ENCODE measurements at places on chromosomes 1 and 21.

DNA sequence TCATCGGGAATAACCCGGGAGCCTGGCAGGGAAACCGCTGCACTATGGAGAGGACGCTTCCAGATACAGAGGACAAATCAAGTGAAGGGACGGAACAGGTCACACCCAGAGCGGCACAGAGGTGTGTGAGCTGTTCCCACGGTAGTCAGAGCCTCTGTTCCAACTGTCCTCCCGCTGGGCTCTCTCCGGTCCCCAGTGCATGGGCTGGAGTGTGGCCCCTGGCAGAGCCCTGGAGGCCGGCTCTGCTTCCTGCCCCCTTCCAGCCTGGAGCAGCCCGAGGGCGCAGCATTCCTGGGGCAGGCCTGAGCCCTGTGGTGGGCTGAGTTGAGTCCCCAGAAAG is 11.9 kb upstream of the ZBTB21 start:
- DNase-seq, result no peak

- no peak for DNase-seq
Measured at GRCh38 chr1:227712648-227713047, 22.5 kb downstream of the JMJD4 start.

DNA sequence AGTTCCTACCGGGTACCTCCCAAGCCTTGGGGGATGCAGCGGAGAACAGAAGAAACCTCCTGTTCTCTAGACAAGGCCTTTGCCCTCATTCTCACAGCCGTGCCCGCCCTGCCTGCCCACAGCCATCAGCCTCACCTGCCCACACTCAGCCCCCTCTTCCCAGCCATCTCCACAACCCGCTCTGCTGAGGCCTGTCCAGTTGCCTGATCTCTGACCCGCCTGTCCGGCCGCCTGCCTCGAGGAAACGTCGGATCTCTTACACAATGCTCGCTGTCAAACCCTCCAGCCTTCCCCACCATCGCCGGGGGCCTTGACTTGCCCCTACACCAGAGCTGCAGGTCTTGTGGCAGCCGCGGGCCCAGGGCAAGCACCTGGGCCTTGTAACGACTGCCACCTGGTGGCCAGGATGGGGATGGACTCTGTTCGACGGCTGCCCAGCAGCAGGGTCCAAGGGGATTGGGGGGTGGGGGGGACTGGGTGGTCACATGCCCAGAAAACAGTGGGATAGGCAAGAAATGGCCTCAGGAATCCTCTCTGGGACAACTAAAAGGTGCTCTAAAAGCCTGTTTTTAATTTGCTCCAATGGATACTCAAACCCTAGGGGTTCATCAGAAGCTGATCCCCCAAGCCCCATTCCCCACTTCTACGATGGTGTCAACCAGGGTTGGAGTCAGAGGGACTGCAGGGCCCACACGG is 31.0 kb downstream of the SLC45A1 start:
- DNase-seq, result peak; percentile 45

DNA sequence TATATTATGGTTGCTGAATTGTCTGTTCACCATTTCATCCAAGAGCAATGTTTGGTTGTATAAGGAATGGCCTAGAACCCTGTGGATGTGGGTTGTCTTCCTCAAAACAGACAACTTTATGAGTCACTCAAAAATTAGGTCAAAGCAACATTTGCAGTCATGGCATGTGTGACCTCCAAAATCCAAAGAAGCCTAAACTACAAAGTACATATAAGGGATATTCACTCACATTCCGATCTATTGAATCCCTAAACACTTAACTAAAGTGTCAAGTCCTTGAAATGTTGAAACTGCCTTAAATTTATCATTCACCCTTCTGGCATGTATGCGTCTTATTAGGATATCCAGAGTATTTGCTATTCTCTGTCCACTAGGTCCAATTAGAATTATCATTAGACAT is 491.5 kb downstream of the NUF2 start:
- DNase-seq, result no peak

GRCh38 chr1:110492573-110492972 is 26.4 kb downstream of the KCNA10 start:
- no peak for DNase-seq

DNA sequence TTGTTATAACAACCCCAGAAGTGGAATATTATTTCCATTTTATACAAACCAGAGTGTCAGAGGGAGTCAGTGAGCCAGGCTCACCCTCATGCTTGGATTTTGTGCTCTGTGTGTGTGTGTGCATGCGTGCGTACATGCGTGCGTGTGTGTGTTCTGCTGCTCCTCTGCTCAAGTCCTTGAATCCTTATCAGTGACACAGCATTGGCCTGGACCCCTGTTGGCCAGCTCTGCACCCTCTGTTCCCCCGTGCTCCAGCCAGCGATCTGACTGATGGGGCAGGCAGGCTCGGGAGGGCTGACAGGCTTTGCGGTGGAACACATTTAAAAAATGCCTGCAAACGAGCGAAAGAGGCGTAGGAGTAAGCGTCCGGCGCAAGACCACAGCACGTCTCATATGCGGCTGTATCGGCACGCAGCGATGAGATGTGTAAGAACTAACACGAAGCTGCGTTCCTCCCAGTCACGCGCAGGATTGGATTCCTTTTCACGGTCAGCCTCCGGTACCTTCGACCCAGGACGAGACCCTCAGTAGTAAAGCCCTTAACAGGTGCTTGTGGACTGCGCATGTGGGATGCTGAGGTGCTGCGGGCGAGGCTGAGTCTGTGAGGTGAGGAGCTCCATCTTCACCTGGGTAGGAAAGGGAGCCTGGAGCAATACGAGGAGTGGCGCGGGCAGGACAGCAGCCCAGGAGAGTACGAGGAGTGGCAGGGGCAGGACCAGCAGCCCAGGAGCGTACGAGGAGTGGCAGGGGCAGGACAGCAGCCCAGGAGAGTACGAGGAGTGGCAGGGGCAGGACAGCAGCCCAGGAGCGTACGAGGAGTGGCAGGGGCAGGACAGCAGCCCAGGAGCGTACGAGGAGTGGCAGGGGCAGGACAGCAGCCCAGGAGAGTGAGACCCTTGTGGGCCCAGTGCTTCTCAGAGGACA is 130.9 kb downstream of the GALNT2 start:
- no peak for DNase-seq

- no peak for DNase-seq
Measured at GRCh38 chr1:96918406-96918805, 196.8 kb downstream of the PTBP2 start.

DNA sequence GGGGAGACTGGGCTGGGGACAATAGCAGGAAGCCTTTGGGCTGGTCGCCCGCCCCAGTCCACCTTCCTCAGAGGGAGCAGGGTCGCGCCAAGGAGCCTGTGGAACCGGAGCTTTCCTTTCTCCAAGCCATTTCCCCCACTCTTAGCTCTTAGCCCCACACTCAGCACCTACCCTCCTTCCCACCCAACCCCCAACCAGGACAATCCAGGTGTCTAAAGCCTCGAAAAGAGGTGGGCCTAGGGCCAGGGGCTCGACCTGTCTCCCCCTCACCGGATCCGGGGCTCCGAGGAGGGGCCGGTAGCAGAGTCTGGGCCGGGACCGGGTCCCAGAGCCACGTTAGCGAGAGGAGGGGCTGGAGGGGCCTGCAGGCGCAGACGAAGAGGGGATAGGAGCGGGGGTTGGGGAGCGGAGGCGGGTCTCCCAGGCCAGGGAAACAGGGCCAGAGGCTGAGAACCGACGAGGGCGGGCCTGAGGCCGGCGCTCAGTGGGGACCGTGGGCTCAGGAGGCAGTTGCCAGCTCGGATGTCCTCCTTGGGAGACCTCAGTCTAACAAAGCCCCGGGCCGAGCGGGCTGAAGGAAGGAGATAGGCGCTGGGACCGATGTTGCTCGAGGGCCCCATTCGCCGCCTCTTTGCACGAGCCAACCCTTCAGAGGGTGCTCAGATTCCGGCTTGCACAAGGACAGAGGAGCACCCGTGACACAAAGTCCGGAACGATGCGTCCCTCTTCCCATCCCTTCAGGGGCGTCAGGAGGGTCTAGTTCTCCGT is 943 bp downstream of the SEMA6C start:
- no peak for DNase-seq

DNA sequence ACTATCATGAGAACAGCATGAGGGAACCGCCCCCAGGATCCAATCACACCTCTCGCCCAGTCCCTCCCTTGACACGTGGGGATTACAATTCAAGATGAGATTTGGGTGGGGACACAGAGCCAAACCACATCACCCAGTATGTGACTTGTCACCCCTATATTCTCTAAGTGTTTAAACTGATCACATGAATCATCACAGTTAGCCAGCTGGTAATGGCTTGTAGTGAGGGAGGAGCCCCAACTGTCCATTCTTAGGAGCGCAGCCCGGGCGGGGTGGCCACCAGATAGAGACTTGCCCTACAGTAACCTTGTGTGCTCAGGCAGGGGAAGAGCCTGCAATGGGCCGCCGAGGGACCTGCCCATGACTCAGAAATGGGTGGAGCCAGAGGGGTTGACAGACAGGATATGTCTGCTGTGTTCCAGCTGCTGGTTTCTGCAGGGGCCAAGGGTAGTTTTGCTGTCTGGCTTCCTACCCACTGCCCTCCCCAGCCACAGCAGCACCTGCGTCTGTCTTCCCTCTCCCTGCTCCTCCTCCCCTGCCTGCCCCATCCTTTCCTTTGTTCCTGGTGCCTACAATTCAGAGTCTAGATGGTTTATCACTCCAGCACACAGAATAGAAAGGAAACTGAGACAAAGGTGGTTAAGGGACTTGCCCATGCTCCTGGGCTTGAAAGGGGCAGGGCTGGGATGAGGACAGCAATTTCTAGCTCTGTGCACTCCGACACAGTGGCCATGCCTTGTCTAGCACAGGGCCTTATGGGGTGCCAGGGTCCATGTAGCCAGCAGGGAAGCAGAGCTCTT is 9.2 kb downstream of the ABCG1 start:
- DNase-seq, result peak; percentile 79

DNA sequence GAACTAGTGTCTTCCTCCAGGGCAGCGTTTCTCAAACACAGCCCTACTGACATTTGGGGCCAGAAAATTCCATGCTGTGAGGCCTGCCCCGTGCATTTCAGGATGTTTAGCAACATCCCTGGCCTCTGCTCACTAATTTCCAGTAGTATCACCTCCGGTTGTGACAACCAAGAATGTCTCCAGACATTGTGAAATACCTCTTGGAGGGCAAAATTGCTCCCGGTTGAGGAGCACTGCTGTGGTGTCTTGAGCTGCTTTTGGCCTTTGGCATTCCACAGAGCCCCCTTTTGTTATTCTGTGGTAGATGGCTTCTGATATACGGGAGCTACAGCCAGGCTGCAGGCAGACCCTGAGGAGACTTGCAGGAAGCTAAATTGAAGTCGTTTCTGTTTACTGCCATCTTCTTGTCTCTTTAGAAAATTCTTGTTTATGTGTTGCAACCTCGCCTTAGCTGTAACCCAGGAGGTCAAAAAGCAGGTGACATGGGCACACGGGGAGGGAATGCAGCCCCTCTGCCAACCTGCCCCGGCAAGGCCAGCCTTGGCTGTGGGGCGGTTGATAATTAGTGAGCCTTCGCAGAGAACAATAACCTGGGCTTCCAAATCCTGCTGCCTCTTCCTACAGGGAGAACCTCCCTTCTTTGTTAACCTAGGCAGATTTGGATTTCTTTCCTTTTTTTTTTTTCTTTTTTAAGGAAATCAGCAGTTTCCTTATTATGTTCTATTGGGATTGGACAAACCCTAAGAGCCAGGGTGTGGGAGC is 74.7 kb upstream of the AKT3 start:
- DNase-seq, result no peak

- DNase-seq, result no peak
Measured at GRCh38 chr1:115291741-115292140, 46.3 kb downstream of the NGF start.

GRCh38 chr1:19367584-19368041 is 55.5 kb downstream of the SLC66A1 start:
- DNase-seq, result no peak

DNA sequence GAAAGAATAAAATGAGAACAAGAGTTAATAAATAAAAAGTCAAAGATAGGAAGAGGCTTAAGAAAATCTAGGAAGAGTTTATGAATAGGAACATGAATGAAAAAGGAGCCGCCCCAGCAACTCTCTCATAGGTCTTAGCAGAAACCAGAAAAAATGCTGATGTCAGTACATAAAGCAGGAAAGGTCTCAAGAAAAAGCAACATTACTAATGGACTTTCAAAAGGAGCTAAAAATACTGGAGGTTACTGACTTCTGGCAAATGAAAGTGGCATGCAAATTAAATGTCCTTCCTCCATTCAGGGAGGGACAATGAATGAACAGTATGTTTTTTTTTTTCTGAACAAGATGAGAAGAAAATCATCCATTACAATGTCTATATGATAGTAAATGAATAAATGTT is 387.6 kb downstream of the BRINP2 start:
- no peak for DNase-seq

DNA sequence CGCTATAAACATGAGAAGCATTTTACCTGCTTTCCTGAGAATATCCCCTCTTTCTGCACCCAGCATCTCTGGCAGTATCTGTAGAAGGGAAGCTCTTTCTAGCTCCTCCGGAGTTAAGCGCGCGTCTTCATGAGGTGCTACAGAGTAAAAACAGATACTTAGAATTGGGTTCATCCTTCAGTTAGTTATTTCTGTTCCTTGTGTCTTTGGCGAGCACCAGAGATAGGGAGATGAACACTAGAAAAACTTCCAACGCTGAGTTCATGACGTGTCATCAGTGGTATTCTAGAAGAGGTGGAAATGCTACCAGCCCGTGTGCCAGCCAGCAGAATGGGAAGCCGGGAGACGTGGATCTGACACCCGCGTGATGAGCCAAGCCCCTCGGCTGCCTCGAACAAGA is 2.1 kb downstream of the UTS2 start:
- no peak for DNase-seq

DNA sequence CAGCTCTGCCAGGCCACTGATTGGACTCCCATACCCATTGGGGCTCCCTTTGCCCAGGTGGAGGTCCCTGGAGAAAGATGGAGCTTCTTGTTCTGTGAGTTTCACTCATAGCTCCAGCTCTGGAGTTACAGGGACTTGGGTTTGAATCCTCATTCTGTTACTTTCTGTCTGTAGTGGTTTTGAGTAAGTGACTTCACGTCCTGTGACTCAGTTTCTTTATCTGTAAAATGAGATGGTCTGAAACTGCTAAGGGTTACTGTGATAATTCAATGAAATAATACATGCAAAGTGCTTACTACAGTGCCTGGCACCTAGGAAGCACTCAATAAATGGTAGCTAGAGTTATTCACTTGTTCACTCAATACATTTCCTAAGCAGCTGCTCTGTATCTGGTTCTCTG is 88.5 kb upstream of the SLC2A1 start:
- DNase-seq, result no peak

GRCh38 chr1:202571719-202572339 is 138.4 kb downstream of the SYT2 start:
- DNase-seq, result no peak

DNA sequence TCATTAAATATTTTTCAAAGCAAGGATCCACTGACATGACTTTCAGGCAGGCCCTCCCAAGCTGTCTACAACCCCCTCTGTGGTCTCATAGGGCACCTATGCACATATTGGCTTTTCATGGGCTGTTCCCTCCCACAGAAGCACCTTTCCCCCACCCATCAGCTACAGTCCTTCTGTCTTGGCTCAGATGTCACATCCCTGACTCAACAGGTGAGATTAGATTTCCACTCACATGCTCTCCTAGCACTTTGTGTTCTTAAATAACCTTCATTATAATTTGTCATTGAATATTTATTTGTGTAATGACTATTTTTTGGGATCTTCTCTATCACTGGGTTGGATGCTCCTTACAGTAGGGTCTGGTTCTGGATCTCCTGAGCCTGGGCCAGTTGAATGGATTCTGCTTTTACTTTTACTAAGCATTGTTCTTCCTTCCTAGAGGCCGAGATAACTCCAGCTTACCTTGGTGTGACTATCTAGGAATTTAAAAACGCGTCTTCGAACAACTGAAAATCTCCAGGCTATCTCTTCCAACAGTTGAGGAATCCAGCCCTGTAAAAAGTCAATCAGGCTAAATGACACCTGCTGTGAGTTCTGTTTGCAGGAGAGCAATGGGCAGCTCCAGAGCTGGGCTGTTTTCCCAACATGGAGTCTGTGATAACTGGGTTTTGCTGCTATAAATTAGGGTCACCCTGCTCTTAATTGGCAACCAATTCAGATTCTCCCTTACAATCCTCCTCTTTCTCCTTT is 16.2 kb downstream of the ROR1 start:
- no peak for DNase-seq

Measured in stimulated activated CD8-positive, alpha-beta memory T cell treated with anti-CD3 and anti-CD28 coated beads, Interleukin-2, amount 100 ng/mL, for 1 hour (primary cell).